Colonic mucosa (tissue), 4 donors: ENCODE measurements at places on chromosomes 5 and 9. TPM values are rescaled to one million over a fixed set of nuclear protein-coding genes. Genes with fewer than 3 reads are reported as not detected.
A peak's percentile ranks its signal among the peaks of the same experiment; 100 is the strongest.

The C9orf40 gene
- total RNA-seq = 14.4 TPM

The HSPA5 gene
- total RNA-seq = 441 TPM

The ARID3C gene
- not detected for total RNA-seq

DNA sequence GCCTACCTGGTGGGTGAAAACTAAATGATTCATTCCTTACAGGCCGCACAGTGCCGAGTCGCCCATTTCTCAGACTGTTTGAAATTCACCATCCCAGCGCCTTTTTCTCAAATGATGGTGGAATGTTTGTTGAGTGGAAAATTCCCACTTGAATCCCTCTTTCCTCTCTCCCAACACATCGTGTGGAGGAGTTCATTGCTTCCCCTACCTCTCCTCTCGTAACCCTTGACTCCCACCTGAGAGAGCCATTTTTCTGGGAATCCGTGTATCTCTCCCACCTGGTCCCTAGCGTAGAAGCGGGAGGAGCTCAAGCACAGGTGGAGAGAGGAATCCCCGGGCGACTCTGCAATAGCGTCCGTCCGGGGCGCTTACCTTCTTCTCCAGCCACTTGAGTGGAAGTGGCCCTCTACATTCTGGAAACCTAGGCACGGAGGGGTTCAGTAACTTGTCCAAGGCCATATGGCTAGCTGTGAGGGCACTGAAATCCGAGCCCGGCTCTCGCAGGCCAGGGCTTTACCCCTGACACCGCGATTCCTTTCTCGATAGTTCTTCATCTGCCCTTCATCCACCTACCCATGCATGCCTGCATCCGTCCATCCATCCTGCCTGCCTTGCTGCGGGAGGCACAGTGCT, 683 bp downstream of the OSMR start:
- no peak for DNase-seq

DNA sequence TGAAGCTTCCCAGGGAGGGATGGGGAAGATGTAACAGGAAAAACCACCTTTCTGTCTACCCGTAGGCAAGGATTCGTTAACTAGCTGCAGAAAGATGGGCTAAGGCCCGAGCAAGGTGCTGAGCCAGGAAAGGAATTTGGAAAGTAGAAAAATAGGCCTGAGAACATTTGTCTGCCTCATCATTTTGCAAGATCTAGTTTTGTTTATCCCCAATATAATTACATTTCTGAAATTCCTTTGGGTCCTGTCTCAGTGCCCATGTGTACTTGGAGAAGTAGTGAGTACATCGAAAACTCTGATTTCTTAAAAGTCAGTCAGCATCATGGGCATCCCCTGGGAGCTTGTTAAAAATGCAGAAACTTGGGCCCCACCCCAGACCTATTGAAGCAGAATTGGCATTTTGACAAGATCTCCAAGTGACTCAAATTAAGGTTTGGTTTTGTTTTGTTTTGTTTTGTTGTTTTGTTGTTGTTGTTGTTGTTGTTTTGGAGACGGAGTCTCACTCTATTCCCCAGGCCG, 52.1 kb upstream of the CEMIP2 start:
- DNase-seq = no peak

GRCh38 chr9:77901771-77902170, 129.8 kb downstream of the GNAQ start:
- no peak for DNase-seq

- DNase-seq = no peak
Observed at GRCh38 chr5:2724031-2724581, 27.4 kb downstream of the IRX2 start.

DNA sequence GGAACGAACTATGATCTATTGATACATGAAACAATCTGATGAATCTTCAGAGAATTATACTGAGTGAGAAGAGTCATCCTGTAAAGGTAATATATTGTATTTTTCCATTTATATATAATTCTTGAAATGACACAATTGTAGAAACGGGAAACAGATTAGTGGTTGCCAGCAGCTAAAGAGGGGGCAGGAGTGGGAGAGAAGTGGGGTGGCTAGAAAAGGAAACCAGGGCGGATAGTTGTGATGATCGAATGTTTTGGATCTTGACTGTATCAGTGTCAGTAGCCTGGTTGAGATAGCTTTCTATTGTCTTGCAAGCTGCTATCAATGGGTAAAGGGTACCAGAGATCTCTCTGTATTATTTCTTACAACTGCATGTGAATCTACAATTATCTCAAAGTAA, 17.7 kb upstream of the RAPGEF1 start:
- no peak for DNase-seq

DNA sequence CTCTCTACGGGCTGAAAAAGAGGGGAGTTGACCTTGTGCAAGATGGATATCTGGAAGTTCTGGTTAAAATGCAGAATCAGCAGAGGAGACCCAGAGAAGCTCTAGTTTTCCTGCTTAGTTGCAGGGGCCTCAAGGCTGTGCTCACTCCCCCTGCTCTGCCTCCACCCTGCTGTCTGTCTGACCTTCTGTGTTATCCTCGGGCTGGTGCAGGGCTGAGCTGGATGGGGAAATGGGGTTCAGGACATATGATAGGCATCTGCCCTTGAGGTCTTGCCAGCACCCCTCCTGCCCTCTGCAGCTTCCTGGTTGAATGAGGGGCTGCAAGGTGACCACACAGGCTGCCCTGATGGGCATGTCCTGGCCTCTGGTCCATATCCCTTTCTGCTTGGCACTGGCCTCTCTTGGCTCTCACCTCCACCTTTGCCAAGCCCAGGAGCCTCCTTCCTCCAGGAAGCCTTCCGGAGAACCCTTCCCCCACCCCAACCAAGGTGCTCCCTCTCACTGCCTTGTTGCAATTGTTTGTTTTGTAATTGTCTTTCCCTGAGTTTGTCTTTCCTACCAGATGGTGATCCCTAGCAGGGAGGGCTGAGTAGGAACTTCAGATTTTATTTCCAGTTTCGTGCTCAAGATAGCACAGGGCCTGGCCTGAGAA, 1.3 kb downstream of the TMEM268 start:
- DNase-seq = peak; percentile 48
